ENCODE measurements at places on chromosomes 6 and 20.
A peak's percentile ranks its signal among the peaks of the same experiment; 100 is the strongest.

DNA sequence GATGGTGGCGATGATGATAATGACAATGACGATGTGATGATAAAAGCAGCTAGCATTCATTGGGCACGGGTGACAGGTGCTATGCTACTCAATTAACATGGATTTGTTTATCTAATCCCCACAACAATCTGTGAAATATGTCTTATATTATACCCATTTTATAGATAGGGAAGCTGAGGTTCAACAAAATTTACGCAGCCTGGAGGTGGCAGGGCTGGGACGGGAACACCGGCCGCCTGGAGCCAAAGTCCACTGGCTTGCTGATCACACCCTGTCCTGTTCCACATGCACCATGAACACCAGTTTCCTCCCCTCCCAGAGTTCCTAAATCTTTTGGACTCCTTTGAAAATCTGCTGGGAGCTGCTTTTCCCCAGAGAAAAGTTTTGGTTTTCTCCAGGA is 23.0 kb downstream of the RIMS4 start:
- DNase-seq, result no peak

GRCh38 chr6:127914240-127914639 is 13.4 kb upstream of the THEMIS start:
- DNase-seq, result no peak

DNA sequence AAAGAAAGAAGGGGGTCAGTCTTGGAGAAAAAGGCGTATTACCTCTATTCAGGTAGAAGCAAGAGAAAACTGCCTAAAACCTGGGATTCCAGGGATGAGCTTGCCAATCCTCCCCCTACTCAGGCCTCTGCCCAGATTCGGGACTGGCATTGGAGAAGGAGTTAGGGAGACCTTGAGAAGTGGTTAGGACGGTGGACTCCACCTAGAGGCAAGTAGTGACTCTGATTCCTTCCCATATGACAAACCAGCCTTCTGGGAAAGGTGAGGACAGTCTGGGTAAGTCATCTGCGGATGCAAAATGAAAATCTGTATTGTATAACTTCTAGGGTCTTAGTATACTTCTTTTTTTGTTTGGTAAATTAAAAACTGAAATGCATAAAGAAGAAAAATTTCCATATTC is 43.8 kb downstream of the SLX4IP start:
- DNase-seq, result no peak

- no peak for DNase-seq
These were observed 230.7 kb upstream of the THEMIS start for GRCh38 chr6:128131566-128131965.

GRCh38 chr6:74087899-74088298 is 391.9 kb downstream of the CD109 start:
- no peak for DNase-seq

GRCh38 chr6:119173249-119174084 is 95.0 kb upstream of the FAM184A start:
- DNase-seq, result no peak

GRCh38 chr6:84498905-84499304 is 265.5 kb downstream of the TBX18 start:
- no peak for DNase-seq

GRCh38 chr20:63739130-63740069 is at the start of gene SLC2A4RG:
Gene SLC2A4RG, plus strand, starts transcription at chr20:63739776. Its CDS starts 137 bp downstream, at chr20:63739913.
- DNase-seq, result peak; percentile 53

GRCh38 chr6:152330961-152331360 is 306.2 kb downstream of the SYNE1 start:
- no peak for DNase-seq

GRCh38 chr6:69791065-69791471 is 5.7 kb downstream of the LMBRD1 start:
- DNase-seq, result no peak

DNA sequence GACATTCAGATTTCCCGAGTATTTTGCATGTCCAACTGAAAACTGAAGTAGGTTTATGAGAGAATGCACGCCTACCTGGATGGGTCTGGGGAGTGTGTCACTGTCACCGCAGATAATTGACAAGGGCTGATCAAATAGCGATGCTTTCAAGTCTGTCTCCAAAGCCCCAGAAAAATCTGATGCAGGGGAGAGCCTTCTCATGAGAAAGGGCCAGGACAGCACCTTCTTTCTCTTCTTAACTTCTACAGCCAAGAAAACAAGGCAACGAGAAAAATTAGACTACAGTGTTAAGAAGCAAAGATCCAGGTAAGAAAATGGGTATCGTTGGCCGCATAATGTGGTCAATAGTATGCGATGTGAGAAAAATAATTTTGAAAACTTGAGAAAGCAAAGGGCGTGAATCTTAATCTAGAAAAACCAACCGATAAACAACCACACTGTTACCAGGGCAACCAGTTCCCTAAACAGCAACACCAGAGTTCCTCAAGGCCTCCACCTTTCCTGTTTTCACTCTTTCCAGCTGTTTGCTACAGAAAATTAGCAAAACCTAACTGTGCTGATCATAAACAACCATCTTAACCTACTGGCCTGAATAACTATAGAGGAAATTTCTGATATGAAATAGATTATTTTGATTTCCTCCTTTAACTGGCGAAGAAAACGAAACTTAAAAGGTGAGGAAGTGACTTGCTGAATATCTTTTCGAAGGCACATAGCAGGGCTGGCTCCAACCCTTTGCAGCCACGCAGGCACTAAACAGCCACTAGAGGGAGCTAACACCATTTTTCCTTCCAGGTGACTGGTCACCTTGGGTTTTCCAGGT is 2.6 kb downstream of the TAGAP start:
- peak; percentile 58 for DNase-seq

- DNase-seq, result no peak
These were observed at the start of gene PLA2G7 for GRCh38 chr6:46734867-46735719. Gene PLA2G7, minus strand, starts transcription at chr6:46735375. Its CDS starts 12,484 bp downstream, at chr6:46722891.

DNA sequence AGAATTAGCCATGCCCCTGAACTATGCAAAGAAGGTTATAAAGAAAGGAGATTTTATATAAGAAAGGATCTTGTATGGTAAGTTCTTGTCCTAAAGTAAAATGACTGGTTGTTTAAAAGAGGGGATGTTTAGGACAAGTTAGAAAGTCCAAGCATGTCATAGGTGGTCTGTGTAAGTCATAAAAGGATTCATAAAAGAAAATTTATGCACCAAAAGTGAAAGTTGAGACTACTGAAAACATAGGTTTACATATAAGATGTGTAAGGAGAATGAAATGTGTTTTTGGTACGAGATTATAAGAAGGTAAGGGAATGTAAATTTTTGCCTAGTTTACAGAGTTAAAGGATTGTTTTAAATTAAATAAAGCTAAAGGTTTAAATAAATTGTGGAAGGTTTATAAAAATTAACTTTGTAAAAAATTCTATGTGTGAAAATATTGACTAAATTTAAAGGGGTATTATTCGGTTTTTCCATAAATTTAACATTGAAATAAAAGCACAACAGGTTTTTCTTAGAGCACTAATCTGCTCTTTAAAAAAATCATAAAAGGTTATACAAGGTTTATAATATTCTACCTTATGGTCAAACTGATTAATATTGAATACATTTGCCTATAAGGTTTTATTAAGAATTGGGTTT is 93.6 kb upstream of the UST start:
- DNase-seq, result no peak

DNA sequence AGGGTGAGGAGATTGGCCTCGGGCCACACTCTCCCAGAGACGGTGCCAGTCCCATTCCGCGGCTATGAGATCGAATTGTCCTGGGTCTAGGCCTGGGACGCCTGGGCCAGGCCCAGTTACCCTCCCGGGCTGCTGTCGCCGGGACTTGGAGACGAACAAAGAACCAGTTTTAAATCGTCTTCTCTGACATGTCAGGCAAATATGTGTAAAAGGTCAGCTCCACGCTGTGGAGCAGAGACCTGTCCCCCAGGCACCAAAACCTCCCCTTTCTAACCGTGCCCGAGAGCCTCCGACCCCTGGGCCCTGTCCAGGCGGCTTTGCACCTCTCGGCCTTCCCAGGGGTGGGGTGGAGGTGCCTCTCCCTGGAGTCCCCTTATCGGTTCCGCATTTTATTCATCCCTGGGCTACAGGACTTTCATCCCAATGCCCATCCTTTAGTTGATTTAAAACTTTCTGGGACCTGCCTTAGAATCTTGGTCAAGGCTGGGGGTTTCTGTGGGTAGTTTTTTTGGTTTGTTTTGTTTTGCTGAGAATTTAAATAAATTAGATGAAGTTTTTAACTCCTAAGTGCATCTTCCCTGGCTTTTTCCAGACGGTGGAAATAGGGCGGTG is 5.8 kb upstream of the TFAP2A start:
- DNase-seq, result no peak

DNA sequence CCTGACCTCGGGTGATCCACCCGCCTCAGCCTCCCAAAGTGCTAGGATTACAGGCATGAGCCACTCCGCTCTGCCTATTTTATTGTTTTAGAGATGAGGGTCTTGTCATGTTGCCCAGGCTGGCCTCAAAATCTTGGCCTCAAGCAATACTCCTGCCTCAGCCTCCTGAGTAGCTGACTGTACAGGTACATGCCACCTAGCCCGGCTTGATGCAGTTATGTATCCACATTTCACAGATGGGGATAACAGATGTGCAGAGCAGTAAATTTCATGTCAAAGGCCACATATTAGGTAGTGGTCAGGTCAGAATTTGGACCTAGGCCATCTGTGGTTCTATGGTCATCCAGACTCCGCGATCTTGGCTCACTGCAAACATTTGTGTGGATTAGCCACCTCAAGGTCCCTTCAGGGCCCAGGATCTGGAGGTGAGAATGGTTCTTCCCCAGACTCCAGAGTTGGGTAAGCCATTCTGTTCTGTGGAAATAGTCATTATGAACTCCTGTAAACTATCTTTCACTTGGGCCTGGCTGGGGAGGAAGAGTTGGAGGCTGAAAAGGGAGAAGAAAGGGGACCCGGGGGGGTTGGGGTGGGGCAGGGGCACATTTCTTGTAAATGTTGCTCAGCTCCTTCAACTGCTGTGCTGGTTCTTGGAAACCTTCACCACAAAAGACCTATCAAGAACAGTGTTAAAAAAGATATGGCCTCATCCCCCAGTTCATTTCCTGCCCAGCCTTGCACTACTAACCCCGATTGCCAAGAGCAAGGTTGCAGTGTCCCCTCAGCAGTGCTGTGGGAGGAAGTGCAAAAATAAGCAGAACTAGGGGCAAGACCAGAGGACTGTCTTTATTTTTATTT is 13.0 kb downstream of the PIM1 start:
- no peak for DNase-seq

- DNase-seq, result no peak
These were observed 191.7 kb downstream of the FOXC1 start for GRCh38 chr6:1801401-1801800.

DNA sequence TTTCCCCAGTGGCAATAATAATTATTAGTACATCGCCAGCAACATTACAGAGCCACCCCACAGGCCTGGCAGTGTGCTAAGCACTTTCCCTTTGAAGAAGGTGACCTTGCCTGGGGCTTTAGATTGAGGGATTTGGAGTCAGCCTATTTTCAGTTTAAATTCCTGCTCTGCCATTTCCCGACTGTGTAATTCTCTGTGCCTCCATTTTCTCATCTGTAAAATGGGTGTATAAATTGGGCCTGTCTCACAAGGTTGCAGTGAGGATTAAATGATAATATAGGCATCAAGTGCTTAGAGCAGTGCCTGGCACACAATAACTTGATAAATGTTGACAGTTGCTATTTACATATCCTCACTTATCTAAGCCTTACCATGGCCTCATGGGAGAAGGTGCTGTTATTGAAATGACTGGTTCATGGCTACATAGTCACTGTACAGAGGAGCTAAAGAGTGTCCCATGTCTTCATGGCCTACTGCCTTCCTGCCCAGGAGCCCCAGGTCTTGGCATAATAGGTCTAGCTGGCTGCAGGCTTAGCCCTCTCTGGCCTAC is 5.1 kb upstream of the SCRT2 start:
- DNase-seq, result no peak

- DNase-seq, result no peak
These were observed 47.8 kb upstream of the IMPG1 start for GRCh38 chr6:76120302-76120701.

GRCh38 chr6:147935656-147936055 is 407.0 kb upstream of the SASH1 start:
- DNase-seq, result no peak

DNA sequence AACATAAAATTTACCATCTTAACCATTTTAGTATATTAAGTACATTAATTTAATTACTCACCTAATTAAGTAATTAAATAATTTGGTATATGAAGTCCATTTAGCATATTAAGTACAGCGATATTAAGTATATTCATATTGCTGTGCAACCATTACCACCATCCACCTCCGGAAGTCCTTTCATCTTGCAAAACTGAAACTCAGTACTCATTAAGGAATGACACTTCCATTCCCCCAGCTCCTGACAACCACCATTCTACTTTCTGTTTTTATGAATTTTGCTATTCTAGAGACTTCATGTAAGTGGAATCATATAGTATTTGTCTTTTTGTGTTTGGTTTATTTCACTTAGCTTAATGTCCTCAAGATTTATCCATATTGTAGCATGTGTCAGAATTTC is 61.1 kb upstream of the GTSF1L start:
- DNase-seq, result no peak

GRCh38 chr20:50523552-50524167 is 13.5 kb downstream of the PTPN1 start:
- no peak for DNase-seq

DNA sequence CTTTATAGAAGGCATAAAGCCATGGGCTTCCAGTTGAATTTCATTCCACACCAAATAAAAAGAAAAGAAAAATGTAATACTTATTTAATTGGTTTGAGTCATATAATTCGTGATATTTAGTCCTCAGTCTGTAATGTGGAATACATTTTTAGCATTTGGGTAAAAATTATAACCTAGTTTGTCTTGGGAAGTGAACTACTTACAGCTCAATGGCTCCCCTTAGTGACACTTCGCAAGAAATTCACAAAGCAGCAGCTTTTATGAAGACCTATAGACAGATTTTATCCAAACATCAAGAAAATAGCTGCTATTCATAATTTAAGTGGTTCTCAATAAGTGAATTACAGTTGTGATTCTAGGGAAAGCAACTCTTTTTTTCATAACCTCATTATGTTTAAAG is 72.1 kb downstream of the RSPO3 start:
- no peak for DNase-seq

GRCh38 chr6:40343877-40344565 is 243.1 kb downstream of the LRFN2 start:
- DNase-seq, result no peak

GRCh38 chr6:127807806-127808517 is 92.9 kb downstream of the THEMIS start:
- DNase-seq, result no peak

DNA sequence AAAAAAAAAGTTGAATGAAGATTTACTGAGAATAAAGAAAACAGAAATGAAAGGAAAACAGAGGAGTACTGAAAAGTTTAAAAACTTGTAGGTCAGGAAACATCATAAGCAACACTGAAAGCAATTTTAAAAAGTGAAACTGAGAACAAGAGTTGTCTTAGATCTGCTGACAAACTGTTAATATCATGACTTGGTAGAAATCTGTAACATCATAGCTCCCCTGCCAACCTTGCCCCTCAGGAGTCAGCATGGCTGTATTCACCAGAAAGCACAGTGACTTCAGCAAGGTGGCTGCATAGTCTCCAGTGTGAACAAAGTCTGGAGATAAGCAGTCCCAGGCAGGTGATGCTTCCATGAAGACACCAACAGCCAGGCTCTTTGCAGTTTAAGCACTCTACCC is 5.3 kb downstream of the NAA20 start:
- no peak for DNase-seq

GRCh38 chr6:35244551-35244950 is 15.0 kb upstream of the ZNF76 start:
- no peak for DNase-seq

GRCh38 chr6:31498748-31499147 is 803 bp downstream of the MICB start:
- no peak for DNase-seq

- DNase-seq, result no peak
These were observed 102.4 kb upstream of the HIVEP1 start for GRCh38 chr6:11909696-11910132.

Measured in stimulated activated CD8-positive, alpha-beta memory T cell treated with anti-CD3 and anti-CD28 coated beads, Interleukin-2, amount 100 ng/mL, for 1 hour (primary cell).